ENCODE measurements at places on chromosomes 13 and 19.

DNA sequence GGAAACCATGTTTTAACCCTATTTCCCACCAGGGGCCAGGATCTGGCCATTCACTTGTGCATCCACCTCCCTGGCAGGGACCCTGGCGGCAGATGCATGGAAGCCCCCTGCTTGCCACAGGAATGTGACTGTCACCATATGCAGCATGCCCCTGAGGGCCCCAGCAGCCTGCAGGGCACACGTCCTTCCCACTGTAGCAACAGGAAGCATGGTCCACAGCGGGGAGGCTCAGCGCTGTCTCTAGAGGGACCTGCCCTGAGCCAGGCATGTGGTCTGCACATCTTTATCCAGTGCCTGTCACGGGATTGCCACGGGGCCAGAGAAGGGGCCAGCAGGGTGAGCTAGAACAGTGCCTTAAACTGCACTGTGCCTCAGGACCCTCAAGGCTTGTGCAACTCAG lies 34.9 kb upstream of the MCF2L start:
- H3K4me3 ChIP-seq, result no peak overlapping the region
- no peak for DNase-seq
- no peaks in the 10 kb centered on the region for H3K36me3 ChIP-seq
- H3K27me3 ChIP-seq, result peaks cover 35% of the 10 kb centered on the region

DNA sequence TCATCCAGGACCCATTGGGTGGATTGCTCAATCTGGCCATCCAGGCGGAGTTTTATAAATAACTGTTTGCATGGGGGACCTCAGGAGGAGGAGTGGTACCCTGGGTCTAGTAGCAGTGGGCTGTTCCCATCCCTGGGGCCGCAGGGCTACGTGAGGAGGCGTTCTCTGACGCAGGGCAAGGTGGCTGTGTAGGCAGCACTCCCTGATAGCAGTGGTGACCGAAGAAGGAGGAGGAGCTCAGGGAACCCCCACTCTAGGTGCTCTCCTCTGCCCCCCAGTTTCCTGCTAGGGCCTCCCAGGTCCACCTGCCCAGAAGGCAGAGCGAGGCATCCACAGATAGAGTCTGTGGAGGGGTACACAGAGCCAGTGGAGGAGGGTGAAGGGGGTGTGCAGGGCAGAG lies 64.1 kb downstream of the CCNE1 start:
- H3K27me3 ChIP-seq, result peaks cover 7% of the 10 kb centered on the region
- H3K27ac ChIP-seq, result no peak overlapping the region
- no peak for DNase-seq
- peaks cover 37% of the 10 kb centered on the region for H3K4me1 ChIP-seq

- H3K4me1 ChIP-seq, result peaks cover 53% of the 10 kb centered on the region
- H3K36me3 ChIP-seq, result peaks cover 8% of the 10 kb centered on the region
- DNase-seq, result no peak
- peak overlapping the region; percentile 48 for H3K4me3 ChIP-seq
Observed at GRCh38 chr13:23617551-23618024, 47.4 kb downstream of the TNFRSF19 start.

- H3K4me1 ChIP-seq, result peaks cover 60% of the 10 kb centered on the region
- H3K36me3 ChIP-seq, result peaks cover 21% of the 10 kb centered on the region
- 0 out of 2 replicates have a peak overlapping the region, but pooled peaks have one; percentile 88 for H3K27ac ChIP-seq
- peaks cover 2% of the 10 kb centered on the region for H3K27me3 ChIP-seq
- peak overlapping the region; percentile 84 for H3K4me3 ChIP-seq
Observed at GRCh38 chr19:44755219-44755618, 6.7 kb downstream of the BCL3 start.

DNA sequence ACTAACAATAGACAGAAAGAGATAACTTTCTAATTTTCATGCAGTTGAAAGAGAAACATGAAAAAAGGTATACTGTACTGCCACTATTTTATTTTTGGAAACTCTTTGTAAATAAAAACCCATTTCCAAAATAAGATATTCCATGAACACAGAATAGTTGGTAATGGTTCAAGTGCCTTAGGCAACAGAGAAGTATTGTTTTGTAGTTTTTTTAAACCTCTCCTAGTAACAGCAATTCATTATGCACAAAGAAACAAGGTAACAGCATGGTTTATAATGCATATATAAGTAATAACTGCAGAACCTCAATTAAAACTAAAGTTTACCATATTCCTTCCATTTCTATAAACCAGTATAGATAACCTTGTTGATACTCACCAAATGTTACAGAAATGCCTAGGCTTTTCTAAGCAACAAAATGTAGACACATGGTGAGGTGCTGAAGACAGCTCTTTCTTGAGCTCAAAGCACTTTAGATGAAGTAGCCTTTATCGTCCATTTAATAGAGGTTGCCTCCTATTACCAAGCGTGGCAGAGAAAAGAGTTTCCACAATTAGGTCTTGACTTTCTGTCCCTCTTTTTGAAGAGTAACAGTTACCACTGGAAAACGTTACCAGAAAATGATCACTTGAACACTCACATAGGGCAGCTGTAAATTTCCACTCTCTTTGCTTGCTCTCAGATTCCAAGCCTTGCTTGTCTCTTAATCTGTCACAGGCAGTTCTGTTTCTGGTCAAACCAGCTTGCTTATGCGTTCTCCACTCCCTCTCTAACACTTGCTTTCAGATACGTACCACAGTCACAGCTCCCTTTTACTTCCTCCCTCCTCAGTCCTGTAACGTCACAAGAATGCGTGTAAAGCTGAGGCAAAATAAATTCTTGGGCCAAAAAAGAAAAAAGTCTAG lies 42.9 kb downstream of the CAB39L start:
- H3K4me3 ChIP-seq, result peak overlapping the region; percentile 69
- H3K27me3 ChIP-seq, result no peaks in the 10 kb centered on the region
- peaks cover 19% of the 10 kb centered on the region for H3K36me3 ChIP-seq
- H3K4me1 ChIP-seq, result peaks cover 25% of the 10 kb centered on the region

DNA sequence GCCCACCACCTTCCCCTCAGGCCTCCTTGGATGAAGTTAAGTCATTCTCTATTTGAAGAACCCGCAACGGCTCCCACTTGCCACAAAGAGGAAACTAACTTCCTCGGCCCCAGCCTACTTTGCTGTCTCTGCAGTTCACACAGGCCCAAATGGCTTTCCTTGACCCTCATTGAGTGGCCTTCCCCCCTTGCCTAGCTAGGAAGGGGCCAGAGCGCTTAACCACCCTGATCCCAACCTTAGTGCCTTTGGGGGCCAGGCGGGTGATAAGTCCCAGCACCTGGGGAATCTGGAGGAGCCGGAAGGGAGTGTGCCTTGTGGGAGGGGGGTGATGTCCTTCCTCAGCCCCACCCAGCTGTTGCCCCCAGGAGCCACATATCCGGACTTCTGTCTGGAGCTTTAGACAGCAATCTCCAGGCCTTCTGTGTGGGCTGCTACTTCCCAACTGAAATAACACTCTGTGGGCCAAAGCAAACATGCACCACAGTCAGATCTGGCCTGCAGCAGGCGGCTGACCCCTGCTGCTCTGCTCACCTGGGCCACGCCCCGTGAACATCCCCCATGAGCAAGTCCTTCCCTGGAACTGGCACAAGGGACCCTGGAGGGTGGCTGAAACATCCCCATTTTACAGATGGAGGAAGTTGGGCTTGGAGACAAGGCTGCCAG lies 10.5 kb downstream of the NECTIN2 start:
- DNase-seq, result no peak
- H3K4me3 ChIP-seq, result no peak overlapping the region
- H3K4me1 ChIP-seq, result peaks cover 18% of the 10 kb centered on the region
- no peaks in the 10 kb centered on the region for H3K27me3 ChIP-seq

- no peaks in the 10 kb centered on the region for H3K4me1 ChIP-seq
- no peak overlapping the region for H3K4me3 ChIP-seq
- no peaks in the 10 kb centered on the region for H3K27me3 ChIP-seq
Observed at GRCh38 chr13:91565296-91565695, 166.9 kb downstream of the GPC5 start.

GRCh38 chr19:13329766-13330165 lies 176.5 kb downstream of the CACNA1A start:
- H3K27ac ChIP-seq, result no peak overlapping the region
- H3K27me3 ChIP-seq, result peaks cover 14% of the 10 kb centered on the region
- DNase-seq, result no peak
- no peaks in the 10 kb centered on the region for H3K4me1 ChIP-seq
- no peak overlapping the region for H3K4me3 ChIP-seq

- H3K27me3 ChIP-seq, result no peaks in the 10 kb centered on the region
- peaks cover 74% of the 10 kb centered on the region for H3K36me3 ChIP-seq
- no peaks in the 10 kb centered on the region for H3K4me1 ChIP-seq
Observed at GRCh38 chr19:37565370-37565669, 29.3 kb downstream of the ZNF571 start.

- H3K4me1 ChIP-seq, result no peaks in the 10 kb centered on the region
- H3K27ac ChIP-seq, result no peak overlapping the region
- DNase-seq, result no peak
- H3K36me3 ChIP-seq, result no peaks in the 10 kb centered on the region
- H3K4me3 ChIP-seq, result no peak overlapping the region
Observed at GRCh38 chr19:43812259-43812658, 10.0 kb upstream of the LYPD5 start.

GRCh38 chr13:112734696-112735547 lies 45.1 kb downstream of the ATP11A start:
- H3K27ac ChIP-seq, result no peak overlapping the region
- peaks cover 6% of the 10 kb centered on the region for H3K4me1 ChIP-seq
- no peak for DNase-seq
- H3K27me3 ChIP-seq, result no peaks in the 10 kb centered on the region

DNA sequence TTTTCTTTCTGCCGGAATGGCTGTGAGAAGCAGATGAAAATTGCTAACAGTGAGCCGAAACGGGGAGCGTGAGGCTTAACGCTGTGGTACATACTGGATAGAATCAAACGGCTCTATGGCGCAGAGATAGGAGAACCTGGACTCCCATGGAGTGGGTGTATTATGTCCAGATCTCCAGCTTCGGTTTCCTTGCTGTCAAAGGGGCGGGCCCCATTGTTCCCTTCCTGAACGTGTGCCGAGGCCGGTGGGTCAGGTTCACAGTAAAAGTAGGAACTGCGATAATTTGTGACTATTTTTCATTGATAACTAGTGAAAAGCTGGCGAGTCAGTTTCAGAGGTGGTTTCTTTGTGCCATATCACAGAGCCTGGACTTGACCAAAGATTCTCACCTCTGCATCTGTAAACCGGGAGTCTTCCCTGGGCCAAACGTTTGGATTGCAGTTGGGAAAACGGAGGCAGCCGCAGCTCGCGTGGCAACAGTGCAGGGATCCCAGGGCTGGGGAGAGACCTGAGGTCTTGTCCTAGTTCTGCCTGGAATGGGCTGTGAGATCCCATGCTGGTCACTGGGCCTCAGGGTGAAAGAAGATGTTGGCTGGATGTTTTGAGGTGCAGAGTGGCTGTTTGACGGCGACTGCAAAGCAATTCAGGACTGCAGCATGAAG lies 752 bp downstream of the RPL18A start:
- H3K4me1 ChIP-seq, result peaks cover 23% of the 10 kb centered on the region
- peak overlapping the region; percentile 98 for H3K4me3 ChIP-seq
- H3K27me3 ChIP-seq, result peaks cover 20% of the 10 kb centered on the region
- peaks cover 27% of the 10 kb centered on the region for H3K36me3 ChIP-seq
- DNase-seq, result no peak

DNA sequence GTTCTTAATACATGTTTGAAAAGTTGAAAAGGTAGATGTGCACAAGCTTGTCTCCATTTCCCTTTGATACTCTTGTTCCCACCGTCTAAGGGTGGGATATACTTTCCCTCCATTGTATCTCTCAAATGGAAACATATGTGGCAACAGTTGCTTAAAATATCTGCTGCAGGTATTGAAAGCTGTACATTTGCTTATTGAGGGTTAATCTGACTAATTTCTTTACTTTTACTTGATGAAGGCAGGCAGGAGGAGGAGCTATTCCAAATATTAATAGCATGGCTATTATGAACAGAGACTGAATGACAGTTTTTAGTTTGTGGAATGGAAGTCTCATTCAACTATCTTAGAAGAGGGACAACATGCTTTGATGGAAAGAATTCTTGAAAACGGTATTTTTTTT lies 103.8 kb downstream of the SLC10A2 start:
- H3K27me3 ChIP-seq, result no peaks in the 10 kb centered on the region
- DNase-seq, result no peak
- H3K27ac ChIP-seq, result no peak overlapping the region
- no peak overlapping the region for H3K4me3 ChIP-seq
- no peaks in the 10 kb centered on the region for H3K4me1 ChIP-seq

DNA sequence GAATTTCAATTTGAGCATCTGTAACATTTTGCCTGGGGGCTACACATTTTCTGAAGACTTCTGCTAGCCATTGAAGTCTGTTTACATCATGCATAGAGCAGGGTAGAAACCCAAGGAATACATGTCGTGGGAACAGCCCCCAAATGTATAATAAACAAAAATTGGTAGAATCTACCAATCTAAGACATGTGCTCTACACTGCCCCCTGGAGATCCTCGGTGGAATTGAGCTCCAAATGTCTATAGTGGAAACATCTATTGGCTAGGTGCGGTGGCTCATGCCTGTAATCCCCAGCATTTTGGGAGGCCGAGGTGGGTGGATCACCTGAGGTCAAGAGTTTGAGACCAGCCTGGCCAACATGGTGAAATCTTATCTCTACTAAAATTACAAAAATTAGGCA lies 57.3 kb downstream of the MBD3L2B start:
- no peak overlapping the region for H3K4me3 ChIP-seq
- H3K27ac ChIP-seq, result no peak overlapping the region
- no peaks in the 10 kb centered on the region for H3K36me3 ChIP-seq
- H3K27me3 ChIP-seq, result no peaks in the 10 kb centered on the region
- no peak for DNase-seq

DNA sequence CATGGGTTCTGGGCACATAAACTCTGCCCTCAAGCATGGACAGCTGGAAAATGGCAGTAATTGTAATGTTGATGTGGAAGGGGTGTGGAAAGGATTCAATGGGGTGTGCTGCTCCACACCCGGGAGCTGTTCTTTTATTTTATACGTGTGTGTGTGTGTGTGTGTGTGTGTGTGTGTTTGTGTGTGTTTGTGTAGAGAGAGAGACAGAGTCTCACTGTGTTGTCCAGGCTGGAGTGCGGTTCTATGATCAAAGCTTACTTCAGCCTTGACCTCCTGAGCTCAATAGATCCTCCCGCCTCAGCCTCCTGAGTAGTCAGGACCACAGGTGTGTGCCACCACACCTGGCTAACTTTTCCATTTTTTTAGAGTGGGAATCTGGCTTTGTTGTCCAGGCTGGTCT lies 2.8 kb downstream of the MRPS12 start:
- no peak for DNase-seq
- no peak overlapping the region for H3K4me3 ChIP-seq
- H3K4me1 ChIP-seq, result peaks cover 20% of the 10 kb centered on the region
- no peak overlapping the region for H3K27ac ChIP-seq
- no peaks in the 10 kb centered on the region for H3K27me3 ChIP-seq
- peaks cover 30% of the 10 kb centered on the region for H3K36me3 ChIP-seq

GRCh38 chr13:105464249-105464648 lies 1071.2 kb downstream of the EFNB2 start:
- DNase-seq, result no peak
- H3K36me3 ChIP-seq, result no peaks in the 10 kb centered on the region

- no peak overlapping the region for H3K4me3 ChIP-seq
- H3K36me3 ChIP-seq, result peaks cover 22% of the 10 kb centered on the region
- peak; percentile 7 for DNase-seq
- peaks cover 7% of the 10 kb centered on the region for H3K27me3 ChIP-seq
- H3K27ac ChIP-seq, result no peak overlapping the region
- H3K4me1 ChIP-seq, result peaks cover 36% of the 10 kb centered on the region
Observed at GRCh38 chr19:2631213-2631821, 71.2 kb downstream of the GNG7 start.
